Esophagus squamous epithelium (tissue), 5 donors: ENCODE measurements at places on chromosomes 12 and 14. TPM values are rescaled to one million over a fixed set of nuclear protein-coding genes. Genes with fewer than 3 reads are reported as not detected.

DNA sequence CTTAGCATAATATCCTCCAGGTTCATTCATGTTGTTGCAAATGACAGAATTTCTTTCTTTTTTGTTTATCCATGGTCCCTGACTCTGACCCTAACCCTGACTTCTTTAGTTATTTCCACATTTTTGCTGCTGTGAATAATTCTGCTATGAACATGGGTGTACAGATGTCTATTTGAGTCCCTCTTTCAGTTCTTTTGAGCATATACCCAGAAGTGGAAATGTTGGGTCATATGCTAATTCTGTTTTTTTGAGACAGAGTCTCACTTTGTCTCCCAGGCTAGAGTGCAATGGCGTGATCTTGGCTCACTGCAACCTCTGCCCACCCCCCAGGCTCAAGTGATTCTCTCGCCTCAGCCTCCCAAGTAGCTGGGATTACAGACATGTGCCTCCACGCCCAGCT, 33.1 kb downstream of the KNTC1 start:
- no peak for DNase-seq

DNA sequence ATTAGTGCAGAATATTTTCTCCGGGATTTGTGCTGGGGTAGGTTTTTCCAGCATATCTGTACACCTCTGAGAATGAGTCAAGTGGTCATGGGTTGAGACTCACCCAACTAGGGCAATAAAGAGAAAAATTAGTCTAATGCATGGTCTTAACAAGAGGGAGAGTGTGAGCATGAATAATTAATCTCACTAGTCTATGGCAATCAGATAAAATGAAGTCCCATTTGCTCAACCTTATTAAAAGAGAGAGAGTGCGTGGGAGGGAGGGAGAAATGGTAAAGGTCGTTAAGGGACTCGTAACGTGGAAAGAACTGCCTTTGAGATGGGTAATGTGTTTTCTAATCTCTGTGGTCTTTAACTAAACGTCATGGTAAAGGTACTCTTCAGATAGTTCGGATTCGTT, 91.6 kb downstream of the TESC start:
- DNase-seq: no peak

DNA sequence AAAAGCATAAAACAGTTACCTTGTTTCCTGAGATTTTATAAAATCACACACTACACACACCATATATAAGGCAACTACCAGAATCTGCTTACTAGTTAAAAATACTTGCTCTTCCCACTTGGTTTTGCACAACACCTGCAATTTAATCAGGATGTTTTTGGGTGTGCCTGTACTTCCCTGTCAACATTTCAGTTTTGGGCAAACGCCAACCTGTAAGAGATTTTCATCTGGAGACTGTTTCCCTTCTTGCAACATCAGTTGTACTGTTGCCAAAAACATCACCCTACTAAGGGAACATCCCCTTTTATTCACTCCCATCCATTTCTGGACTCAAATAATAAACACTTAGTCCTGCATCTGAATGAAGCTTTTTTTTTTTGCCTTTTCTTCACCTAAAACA, 172.3 kb downstream of the DUSP6 start:
- no peak for DNase-seq

DNA sequence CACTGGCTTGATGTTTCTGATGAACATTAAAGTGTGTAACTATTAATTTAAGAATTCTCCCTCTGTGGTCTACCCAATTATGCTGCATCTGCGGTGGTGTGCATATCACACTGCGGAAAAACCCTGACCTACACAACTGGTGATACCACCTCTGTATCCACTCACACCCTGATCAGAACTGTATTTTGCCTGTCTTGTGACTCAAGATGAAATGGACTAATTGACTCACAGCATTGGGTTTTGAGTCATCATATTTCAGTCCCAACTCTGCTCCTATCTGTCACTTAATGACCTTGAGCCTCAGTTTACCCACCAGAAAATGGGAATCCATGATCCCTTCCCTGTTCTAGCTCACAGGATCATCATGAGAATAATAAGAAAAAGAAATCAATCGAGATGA, 65.6 kb downstream of the NUAK1 start:
- DNase-seq: no peak

The CCDC177 gene
- total RNA-seq: 0.22 TPM

The TAS2R46 gene
- not detected for total RNA-seq

The IAPP gene
- total RNA-seq: not detected
